ENCODE measurements at places on chromosomes 7 and 10.

- no peak for DNase-seq
Measured at GRCh38 chr7:21999896-22000295, 54.2 kb upstream of the CDCA7L start.

- no peak for DNase-seq
Measured at GRCh38 chr7:31023877-31024276, 28.2 kb upstream of the ADCYAP1R1 start.

- DNase-seq = no peak
Measured at GRCh38 chr10:32293581-32293980, 53.4 kb downstream of the EPC1 start.

DNA sequence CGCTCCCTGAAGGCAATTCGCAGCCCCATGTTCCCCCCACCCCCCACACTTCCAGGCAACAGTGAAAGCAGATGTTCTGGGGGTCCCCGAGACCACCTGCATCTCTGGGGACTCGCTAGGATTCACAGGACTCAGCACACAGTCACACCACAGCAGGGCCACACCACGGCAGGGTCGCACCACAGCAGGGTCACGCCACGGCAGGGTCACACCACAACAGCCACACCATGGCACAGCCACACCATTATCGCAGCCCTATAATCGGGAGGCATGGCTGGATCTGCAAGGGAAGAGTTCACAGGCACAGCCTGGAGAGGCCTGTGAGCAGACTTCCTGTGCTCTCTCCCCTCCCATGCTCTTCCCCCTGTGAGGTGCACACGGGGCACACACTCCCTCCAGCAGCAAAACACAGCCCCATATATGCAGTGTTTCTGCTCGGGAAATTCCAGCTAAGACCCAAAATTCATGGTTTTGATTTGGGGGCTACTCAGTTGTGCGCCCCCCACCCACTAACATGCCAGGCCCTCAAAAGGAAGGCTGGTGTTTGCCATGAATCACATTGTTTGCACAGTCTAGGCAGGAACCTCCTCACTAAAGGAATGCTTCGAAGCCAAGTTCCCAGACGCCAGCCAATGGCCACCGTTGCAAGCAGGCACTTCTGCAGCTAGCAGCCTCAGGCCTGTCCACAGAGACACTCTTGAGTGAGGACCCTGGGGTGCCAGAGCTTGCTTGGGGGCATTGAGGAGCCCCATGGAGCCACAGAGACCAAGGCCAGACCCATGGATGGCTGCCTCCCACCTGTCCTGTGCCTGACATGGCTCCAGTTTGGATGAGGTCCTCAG is 7.0 kb upstream of the DPYSL4 start:
- no peak for DNase-seq

GRCh38 chr7:98162758-98163157 is 48.5 kb upstream of the BHLHA15 start:
- no peak for DNase-seq

DNA sequence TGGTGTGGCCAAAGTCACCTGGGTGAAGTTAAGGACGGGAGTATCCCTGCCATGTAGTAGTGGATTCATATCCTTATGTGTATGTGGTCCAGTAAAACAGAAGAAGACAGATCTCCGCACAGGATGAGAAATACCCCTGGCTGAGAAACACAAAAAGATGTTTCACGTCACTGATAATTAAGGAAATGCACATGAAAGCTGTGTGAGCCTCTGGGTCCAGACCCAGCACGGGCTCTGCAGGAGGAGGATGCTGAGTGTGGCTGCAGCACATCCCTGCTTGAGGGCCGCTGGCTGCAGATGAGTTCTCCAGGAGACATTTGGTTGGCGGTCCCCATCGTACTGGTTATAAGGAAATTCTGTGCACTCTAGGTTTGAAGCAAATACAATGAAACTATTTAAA is 8.2 kb upstream of the SUN1 start:
- no peak for DNase-seq

GRCh38 chr10:89490596-89491335 is 44.6 kb downstream of the SLC16A12 start:
- DNase-seq = no peak

GRCh38 chr7:140390034-140390433 is 8.3 kb downstream of the SLC37A3 start:
- no peak for DNase-seq

GRCh38 chr7:109868215-109868860 is 1222.6 kb upstream of the LRRN3 start:
- no peak for DNase-seq

- DNase-seq = no peak
Measured at GRCh38 chr7:33691180-33691579, 214.2 kb upstream of the BMPER start.

GRCh38 chr7:15397922-15398760 is 163.7 kb downstream of the AGMO start:
- no peak for DNase-seq

DNA sequence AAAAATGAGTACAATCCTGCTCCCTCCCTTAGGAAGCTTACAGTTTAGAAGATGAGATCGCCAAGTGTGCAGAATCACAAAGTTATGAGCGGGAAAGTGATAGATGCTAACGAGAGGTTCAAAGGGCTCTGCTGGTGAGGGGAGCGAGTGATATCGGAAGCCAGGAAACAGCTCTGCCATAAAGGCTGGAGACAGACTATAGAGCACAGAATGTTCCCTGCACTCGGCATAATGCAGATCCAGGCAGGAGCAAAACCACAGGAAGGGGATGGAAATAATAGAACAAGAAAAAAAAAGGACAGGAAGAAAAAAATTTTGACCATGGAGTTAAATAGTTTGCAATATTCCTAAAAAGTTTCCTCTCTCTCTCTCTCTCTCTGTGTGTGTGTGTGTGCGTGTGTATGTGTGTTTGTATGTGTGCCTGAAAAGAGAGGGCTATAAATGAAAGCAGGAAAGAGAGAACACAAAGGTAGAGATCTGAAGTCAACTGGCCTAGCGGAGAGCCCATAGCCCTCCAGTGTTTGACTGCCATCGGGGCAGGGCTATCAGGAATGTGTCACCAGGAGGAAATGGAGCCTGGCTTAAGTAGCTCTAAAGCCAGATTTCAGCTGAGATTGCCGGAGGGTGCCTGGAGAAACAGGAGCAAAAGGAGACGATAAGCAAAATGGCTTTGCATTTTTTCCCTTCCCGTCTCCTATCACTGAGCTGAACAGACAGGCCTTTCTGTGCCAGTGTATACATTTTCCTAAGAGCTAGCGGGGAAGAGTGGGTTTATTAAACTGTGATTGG is 175.8 kb upstream of the LYZL1 start:
- no peak for DNase-seq

- peak; percentile 61 for DNase-seq
Measured at GRCh38 chr10:52313933-52314821, at the start of gene DKK1. Gene DKK1, plus strand, starts transcription at chr10:52314281. Its CDS starts 154 bp downstream, at chr10:52314435.

DNA sequence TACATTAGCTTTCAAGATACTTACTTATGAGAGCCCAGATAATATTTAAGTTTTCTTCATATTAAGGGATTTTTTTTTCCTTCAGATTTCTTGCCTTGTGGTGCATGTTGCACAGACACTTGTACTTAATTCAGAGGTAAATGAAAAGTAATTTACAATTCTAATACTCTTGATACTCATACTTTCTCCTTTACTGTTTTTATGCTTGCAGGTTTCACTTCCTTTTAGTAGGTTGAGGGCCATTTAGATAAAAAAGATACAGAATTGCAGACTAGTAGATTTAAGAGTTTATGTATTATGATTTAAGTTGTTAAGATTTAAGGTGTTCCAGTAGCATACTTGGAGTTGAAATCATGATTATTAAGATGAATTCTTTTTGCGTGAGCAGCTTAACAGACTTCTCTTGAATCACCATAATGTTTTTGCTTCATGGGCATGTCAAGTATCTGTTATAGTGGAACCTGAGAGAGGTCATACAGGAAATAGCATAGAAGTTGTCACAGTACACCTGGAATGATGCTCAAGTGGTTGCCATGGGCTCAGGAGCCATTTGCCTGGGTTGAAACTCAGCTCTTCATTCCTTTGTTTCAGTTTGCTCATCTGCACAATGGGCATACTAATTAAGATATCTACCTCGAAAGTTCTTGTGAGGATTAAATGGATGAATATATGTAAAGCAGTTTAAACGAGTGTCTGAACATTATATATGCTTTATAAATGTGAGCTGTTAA is 174.8 kb upstream of the PRPS1L1 start:
- no peak for DNase-seq

DNA sequence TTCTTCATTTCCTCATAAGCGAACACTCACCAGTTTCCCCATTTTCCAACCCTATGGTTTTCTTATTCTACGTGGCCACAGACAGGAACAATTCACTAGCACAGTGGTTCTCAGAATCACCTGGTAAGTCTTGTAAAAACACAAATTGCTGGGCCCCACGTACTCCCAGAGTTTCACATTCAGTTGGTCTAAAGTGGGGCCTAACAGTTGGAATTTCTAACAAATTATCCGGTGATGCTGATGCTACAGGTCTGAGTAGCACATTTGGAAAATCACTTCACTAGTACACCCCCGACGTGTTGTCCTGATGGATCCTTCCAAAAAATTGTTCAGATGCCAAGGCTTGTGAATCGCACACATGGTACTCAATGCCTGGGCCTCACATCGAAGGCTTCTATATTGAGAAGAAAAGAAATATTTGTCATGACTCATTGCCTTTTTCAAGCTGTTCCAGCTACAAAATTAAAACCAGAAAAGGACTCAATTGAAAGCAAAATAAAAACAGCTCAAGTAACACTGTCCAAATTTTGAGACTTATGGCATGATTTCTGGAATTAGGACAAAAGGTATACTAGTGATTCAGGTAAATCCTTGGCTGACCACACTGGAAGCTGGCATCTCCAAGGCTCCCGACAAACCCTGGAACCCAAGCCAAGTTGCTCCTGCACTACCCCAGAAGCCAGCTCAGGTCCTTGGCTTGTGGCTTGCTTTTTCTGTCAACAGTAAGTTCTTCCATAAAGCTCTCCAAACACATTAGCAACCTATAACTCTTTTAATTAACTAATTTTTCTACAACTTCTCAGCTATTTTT is 12.9 kb upstream of the VIM start:
- no peak for DNase-seq

- DNase-seq = no peak
Measured at GRCh38 chr7:33379891-33380525, 250.6 kb downstream of the BBS9 start.

DNA sequence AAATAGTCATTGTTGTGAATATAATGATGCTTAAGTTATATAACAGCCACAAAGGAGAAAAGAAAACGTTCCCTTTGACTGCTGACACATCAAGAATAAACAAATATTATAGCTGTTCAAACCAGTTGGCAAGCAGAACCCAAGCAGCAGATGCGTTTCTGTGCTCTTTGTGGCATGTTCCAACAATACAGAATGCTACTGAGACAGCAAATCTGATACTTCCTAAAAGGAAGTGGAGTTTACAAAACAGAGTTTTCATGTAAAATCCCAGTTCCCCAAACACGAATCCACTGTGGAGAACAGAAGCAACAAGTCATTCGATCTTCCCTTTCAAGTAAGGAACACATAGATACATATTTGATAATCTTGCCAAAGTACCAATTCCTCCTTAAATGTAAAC is 170.9 kb upstream of the ASAH2 start:
- DNase-seq = no peak

- no peak for DNase-seq
Measured at GRCh38 chr7:6175645-6176044, 96.8 kb downstream of the CYTH3 start.

DNA sequence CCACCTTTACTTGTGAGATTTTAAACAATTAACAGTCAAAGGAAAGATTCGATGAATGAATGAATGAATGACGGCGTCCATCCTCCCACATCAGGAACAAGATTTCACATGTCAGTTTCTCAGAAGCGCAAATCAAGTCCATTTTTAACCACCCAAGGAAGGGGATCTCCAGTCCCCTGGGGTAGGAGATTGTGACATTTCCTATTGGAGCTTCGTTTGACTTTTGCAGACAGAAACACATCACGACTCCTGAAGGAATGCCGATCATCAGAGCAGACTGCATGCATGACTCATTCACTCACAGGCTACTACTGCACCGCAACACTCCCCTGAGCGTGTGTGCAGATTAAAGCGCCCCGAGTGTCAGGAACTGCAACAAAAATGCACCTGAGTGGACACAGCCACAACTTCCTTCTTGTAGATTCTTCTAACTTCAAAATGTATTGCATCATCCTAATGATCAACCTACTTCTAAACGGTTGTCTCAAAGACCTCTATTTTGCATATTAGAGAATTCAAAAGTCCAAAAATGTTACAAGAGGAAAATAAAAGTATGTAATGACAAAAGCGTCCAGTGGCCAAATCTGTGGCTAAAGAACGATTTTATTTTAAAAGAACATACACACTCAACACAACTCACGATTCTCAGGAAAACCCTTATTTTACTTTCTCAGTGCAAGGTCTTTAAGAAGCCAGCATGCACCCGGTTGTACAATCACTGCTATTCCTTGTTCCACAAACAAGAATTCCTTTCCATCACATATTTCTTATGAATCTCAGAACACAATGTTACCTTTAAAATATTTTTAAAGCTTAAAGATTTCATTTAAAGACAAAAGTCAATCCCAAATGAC is 172.6 kb downstream of the FAM107B start:
- DNase-seq = no peak

GRCh38 chr7:108308903-108309302 is 147.3 kb downstream of the NRCAM start:
- no peak for DNase-seq

GRCh38 chr7:29548823-29549222 is 14.8 kb upstream of the PRR15 start:
- no peak for DNase-seq

DNA sequence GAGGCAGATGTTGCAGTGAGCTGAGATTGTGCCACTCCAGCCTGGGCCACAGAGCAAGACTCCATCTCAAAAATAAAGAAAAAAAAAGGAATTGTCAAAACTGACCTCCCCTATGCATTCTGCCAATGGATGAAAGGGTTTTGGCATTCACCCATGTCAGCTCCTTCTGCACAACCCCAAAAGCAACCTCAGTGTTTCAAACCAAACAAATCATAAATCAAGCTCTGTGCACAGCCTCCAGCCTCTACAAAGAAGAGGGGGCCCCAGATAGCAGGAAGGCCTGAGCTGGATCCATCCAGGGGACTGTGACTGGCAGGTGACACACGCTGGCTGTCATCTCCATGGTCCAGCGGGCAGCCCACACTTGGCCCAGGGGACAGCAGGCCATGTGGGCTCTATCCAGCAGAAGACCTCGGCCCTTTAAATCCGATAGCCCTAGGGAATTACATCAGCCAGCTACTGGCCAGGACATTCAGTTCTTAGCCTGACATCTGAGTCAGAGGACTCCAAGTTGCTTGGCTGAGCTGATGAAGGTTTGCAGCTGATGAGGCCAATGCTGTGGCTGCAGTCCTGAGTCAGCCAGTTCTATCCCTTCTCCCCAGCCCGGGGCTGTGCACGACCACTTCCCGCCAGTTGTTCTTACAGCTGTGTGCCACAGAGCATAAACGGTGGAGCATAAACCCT is 52.0 kb upstream of the FIGNL1 start:
- no peak for DNase-seq

GRCh38 chr7:11193131-11193867 is 219.6 kb downstream of the PHF14 start:
- DNase-seq = peak; percentile 39

DNA sequence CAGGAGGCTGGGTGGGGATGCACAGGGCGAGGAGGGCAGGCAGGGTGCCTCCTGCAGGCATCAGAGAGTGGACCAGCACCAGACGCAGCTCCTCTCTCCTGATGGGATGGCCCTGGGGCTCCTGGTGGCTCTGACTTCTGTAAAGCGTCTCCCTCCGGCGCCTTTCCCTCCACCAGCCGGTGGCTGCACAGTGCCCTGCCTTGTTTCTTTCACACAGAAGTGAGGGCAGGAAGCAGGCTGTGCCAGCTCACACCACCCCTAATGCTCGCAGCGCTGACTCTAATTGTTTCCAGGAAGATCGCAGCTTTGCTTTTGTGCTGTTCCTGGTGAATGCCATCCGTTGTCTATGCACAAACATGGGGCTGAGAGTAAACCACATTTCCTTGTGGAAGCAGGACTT is 152.3 kb upstream of the LANCL2 start:
- no peak for DNase-seq

Data from iPS DF 6.9 (cell line).